ENCODE measurements at places on chromosomes 5 and 9.

DNA sequence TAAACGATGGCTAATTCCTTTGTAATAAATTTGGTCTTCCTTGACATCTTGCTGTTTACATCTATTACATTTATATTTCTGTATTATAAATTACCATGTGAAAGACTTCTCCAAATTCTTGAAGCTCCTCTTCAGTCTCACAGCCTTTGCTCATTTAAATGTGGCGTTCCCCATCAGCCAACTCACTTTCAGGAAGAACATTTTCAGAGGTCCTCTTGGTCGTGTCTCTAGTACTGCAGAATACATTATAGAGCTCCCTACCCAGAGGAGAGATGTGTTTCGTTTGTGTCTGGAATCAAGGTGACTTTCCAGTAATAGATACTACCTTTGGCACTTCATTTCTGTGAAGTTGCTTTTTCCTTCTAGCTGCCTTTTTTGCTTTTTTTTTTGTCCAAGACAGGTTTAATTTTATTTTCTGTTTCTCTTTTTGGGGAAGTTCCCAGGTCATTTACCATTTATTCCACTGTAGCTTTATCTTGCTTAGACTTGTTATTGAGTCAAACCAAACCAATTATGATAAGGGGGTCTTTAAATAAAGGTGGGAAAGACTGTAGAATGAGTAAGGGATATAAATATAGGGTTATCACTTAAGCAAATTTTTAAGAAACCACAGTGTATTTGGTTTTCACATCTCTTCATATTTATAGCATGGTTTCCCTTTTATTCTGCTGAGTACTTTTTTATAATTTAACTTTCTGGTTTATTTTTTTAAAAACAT lies 12.8 kb downstream of the UBE2B start:
- no peak for DNase-seq

DNA sequence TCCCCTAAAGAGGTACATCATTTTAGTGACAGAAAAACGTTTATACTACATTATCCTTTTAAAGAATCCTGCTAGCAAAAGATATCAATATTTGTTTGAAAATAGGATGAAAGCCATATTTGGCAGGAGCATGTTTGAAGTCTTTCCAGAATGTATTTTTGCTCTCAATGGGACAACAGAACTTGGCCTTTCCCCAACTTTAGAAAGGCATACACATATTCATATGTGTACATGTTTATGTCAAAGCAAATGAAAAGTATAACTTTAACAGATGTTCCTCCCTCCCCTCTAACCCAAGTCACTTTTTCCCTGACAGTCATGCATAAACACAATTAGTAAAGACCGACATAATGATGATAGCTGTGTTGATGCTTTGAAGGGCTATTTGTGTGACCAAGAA lies 427.8 kb upstream of the CDH6 start:
- no peak for DNase-seq

DNA sequence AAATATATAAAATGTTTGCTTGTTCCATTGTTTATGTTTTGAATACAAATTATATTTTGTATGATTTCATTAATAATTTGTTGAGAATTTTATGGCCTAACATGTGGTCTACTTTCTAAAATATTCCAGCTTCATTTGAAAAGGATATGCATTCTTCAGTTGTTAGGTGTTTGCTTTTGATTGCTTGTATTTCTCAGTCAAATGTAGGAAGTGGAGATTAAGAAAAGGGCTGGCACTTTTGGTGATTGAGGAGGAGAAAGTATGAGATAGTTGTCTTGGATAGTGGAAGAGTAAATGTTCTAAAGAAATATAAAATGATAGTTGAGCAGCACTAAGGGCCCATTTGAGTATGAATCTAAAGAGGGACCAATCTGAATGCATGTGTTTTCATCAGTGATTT lies 23.1 kb downstream of the JAK2 start:
- DNase-seq, result no peak

GRCh38 chr9:76255781-76256455 lies 138.3 kb downstream of the RFK start:
- DNase-seq, result no peak

GRCh38 chr9:78620303-78620702 lies 323.4 kb downstream of the PSAT1 start:
- DNase-seq, result no peak

DNA sequence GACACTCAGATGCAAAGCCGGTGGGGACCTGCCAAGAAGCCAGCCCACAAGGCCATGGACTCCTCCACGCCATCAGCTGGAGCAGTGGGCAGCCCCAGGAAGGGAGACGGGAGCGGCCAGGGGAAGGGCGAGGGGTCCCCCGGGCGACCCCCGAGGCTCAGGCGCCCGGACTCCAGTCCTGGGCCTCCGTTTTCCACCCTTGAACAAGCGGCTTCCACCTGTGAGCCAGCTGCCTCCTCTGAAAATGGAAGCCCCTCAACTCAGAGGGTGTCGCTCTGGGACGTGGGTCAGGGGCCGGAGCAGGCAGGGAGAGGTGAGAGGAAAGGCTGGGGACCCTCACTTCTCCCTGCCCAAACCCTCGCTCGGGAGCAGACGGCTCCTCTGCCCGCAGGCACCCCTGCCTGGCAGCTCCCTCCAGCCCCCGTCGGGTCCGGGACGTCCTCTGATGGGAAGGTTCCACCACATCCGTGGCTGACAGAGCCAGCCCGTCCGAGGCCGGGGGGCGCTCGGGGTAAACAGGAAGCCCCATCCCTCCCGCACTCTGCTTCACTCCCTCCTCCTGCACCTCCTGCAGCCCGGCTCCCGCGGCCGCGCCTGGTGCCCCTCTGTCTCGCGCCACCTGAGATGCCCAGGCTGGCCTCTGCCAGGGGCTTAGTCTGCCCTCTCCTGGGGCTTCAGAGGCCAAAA lies 3.7 kb upstream of the EGFL7 start:
- no peak for DNase-seq

- DNase-seq, result no peak
Measured at GRCh38 chr9:134180786-134181647, 16.7 kb upstream of the RNU6ATAC start.

DNA sequence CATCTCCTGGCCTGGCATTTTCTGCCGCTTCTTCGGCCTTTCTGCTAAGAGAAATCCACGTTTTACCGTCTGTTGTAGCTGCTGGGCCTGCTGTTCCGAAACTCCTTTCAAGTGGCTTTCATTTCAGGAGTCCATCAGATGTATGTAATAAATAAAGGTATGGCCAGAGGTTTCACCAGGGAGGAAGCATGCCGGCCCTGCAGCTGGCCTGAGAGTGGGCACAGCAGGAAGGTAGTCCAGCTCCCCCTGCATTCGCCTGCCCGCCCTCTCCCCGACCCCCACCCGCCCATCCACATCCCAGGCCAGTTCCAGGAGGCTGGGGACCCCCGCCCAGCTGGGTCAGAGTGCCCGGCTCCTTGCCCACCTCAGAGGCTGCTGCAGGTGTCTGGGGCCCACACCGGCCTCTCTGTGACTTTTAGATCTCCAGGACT lies 46.4 kb upstream of the EXOC3 start:
- no peak for DNase-seq

DNA sequence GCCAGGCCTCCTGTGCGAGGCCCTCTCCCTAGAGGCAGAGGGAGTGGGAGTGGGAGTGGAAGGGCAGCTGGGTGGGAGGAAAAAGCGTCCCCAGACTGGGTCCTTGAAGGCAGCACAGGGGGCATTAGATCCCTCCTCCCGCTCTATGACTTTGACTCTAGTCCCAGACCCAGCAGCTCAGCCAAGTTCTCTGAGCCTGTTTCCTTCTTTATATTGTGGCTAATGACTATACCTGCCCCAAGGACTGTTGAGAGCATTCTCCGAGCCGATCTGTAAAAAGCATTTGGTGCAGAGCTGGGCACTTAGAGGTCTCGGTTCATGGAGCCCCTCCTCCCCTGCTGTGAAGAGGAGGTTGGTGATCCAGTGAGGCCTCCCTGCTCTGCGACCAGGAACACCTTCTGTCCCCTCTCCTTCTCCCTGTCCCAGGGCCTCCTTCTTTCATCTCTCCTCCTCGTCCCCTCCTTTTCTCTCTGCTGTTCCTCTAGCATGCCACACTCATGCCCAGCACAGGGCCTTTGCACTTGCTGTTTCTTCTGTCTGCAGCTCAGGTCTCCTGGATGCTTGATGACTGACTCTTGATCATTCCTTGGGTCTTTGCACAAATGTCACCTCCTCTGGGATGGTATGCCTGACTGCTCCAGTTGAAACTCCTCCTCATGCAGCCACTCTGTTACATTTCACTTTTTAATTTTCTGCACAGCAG lies 23.4 kb upstream of the PSD2 start:
- no peak for DNase-seq

DNA sequence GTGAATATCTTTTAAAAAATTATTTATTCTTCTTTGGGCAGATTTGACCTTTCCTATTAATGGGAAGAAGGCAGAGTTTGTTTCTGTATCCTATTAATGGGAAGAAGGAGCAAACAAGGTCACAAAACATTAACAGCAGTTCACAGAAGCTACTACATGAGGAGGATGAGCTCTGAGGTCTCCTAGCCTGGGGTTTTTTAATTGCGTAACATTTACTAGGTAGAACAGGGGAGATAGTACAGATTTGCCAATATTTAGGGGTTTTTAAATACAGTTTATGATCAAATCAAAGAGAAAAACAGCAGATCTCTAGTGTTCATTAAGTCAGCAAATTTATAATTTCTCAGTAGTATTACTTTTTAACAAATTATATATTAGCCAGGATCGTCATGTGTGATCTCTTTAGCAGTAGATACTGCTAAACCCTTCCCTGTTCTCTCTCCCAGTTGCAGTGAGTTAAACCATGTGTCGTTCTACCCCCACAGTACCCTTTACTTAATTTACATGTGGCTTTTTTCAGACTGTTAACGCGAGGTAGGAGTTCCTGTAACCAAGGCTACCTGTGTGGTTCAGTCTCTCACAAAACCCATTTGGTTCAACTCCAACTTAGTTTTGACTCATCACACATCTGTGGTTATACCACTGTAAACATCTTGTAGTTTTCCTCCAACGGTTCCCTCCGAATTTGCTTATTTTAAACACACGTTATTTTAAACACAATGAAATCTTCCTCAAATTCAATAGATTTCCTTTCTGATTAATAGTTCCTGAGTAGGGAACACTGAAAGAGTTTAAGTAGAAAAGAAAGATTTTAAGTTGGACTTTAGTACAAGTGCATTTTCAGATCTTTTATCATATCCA lies 13.3 kb downstream of the SLC25A46 start:
- no peak for DNase-seq

DNA sequence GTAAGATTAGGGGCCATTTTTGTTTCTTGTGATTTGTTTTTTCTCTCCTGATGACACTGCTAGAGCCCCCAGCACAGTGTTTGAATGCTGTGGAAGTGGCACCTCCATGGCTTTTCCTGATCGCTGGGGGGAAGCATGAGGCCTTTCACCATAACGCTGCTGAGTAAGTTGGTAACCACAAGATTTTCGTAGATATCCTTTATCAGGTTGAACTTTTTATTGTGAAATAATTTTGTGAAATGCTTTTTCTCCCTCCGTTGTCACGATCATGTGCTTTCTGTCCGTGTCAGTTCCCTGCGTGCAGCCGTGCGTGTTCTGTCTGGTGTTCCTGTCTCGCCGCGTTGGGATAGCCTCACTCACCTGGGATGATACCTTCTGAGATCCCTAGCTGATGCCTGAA lies 59.4 kb downstream of the EHMT1 start:
- DNase-seq, result no peak

DNA sequence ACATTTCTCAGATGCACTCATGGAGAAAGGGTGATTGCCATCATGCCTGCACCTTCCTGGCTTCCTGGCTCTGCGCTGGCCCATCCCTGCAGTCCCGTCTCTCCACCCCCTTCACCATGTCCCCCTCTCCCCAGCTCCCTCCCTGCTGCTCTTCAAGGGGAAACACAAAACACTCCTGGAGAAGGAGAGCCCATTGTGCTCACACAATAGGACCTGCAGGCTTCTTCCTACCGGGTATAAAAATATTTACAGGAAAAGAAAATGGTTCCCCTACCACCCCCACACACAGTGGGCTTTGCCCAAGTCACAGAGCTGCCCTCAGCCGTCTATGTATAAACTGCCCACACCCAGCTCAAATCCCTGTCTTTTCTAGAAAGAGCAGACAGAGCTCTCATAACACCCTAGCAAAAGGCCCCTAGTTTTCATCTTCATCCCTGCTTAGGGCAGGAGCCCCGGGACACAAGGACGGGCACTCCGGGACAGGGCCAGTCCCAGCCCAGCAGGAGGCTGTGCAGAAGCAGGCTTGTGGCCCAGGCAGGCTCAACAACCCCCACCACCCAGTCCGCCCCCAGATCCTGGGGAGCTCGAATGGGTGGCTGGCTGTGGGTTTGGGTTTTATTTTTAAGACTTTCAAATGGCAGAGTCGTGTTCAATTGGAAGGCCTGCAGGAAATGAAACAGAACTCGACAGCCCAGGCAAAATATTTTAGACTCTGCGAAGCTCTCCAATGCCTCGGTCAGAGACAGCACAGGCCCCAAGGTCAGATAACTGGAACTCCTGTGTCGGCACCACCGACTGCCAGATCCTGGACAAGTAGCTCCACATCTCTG lies 77.3 kb downstream of the LRSAM1 start:
- no peak for DNase-seq

DNA sequence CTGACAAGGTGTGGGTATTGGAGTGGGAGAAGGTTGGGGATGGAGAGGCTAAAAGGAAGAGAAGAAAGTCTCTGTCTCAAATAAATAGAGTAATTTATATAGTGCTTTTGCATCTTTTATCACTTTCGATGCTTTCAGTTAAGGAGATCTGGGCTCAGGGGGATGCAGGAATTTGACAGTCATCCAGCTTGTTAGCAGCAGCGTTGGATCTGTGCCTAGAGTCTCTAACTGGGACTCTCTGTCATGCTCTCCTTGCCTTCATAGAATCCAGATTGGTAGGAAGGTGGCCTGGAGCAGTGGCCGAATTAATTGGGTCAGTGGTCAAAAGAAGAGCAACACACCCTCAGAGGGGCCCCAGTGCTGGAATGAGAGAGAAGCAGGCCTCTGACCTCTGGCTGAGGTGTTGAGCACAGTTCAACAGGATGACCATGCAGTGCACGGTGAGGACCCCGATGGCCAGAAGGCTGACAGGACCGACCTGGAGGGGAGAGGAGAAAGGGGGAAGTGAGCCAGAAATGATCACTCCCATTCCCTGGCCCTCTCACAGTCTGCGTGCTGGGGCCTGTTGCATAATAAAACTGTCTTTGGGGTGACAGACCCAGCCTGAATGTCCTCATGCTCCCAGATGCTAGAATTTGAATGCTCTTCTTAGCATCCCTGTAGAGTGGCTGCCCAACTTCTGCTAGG lies 7.6 kb downstream of the SLC36A3 start:
- DNase-seq, result no peak

DNA sequence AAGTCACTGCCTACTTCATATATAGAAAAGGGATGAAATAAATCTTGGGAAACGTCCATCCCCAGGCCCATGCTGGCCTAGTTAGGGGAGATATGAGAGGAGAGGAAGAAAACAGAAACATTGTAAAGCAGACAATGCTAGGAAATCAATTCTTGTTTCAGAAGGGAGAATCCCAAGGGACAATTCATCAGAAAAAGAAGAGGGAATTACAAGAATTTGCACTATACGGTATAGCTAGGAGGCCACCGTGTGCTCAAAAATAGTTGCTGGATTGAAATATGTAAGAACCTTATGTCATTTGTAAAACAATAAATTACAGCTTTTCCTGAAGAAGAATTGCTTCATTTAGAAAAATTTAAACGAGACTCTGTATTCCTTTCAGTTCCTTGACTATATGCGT lies 8.3 kb upstream of the SHC3 start:
- no peak for DNase-seq
